ENCODE measurements at places on chromosomes 7 and 10. TPM values are rescaled to one million over a fixed set of nuclear protein-coding genes. Genes with fewer than 3 reads are reported as not detected.

DNA sequence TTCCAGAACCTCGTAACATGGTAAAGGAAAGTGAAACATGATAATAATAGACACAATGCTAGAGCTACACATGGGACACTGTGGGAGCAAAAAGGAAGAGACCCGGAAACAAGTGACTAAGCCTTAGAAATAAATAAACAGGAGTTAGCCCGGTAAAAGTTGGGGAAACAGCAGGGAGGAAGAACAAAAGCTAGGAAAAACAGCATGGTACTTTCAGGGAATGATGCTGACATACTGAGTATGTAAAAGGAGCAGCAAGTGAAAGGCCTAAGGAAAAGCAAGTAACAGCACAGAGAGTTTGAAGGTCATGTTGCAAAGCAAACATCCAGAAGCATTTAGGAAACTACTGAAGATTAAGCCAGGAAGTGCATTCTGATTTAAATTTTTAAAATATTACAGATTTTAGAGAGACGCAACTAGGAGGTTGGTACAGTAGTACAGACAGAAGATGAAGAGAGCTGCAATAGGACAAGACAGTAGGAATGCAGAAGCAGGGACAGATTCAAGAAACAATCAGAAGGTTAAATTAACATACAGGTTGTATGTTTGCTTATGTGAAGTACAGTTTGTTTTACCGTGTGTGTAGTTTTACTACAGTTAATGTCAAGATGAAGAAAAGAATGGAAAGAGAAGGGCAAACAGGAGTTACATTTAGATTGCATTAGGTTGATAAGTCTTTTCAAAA is 63.7 kb downstream of the ARHGAP12 start:
- no peak for DNase-seq

- DNase-seq = no peak
Measured at GRCh38 chr10:10786109-10787090, 231.3 kb upstream of the CELF2 start.

DNA sequence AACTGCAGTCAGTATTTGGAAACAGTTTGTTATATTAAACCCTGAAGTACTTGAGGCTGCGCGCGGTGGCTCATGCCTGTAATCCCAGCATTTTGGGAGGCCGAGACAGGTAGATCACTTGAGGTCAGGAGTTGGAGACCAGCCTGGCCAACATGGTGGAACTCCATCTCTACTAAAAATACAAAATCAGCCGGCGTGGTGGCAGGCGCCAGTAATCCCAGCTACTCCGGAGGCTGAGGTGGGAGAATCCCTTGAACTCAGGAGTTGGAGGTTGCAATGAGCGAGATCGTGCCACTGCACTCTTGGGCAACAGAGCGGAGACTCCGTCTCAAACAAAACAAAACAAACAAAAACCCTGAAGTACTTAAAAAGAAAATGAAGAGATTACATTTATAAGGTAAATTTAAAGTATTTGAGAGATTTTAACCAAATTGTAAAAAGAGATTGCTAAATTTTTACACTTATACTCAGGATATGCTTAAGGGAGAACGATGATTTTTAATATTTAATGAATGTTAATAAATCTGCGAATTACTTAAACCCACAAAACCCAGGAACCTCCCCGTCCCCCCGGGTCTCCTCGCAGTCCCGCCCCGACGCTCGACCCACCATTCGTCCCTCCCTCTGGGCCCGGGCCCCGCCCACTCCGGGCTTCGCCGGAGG is 425 bp upstream of the MTG1 start:
- no peak for DNase-seq

DNA sequence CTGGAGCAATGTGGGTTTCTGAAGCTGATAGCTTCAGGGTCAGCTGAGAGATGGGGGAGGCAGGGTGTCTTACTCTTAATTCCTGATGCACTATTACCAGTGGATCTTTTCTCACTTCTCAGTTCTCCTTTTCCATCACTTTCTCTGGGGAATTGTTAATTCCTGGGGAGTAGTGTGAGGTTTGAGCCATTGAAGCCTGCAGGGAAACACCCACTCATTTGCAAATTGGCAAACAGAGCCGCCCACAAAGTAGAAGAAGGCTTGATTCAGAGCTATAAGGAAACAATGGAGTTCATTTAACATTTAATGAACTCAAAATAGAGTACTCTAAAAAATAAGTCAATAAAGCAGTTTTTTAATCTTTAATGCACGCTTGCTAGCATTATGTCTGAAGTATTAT is 4.3 kb upstream of the TECTB start:
- no peak for DNase-seq

GRCh38 chr7:80284855-80285254 is 150.2 kb downstream of the GNAI1 start:
- no peak for DNase-seq

DNA sequence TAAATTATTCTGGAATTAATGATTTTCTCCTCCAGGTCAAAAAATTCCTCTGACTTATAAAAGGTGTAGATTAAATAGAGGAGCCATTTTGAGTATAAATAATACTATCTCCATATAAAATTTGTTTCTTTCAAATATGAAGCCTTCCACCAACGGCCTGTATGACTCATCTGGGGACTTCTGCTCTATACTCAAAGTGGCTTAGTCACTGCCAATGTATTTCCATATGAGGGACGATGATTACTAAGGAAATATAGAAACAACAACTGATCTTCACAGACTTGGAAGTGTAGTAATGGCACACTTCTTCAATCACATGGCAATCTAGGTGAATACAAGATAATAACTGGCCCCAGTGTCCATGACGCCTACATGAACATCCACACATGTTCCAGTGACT is 335.6 kb upstream of the HGF start:
- no peak for DNase-seq

DNA sequence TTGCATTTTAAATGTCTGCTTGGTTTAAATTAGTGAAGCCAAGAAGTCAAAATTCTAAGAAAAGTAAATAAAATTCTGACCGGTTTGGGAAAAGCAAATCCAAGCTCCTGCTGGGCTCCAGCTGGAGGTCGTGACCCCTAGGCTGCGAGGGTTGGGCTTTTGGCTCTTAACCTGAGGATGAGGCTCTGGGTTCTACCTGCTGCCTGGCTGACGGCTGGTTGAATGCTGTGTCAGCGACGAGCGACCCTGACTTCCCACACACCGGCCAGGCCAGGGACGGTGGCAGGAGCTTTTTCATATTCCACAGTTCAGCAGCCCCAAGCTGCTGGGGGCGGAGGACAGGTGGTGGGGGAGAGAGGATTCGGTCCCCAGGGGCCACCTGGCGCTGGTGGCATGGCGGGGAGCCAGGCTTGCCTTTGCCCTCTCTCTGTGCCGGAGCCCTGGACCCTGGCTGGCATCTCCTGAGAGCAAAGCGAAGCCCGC is 843 bp upstream of the PLPP4 start:
- DNase-seq = no peak

DNA sequence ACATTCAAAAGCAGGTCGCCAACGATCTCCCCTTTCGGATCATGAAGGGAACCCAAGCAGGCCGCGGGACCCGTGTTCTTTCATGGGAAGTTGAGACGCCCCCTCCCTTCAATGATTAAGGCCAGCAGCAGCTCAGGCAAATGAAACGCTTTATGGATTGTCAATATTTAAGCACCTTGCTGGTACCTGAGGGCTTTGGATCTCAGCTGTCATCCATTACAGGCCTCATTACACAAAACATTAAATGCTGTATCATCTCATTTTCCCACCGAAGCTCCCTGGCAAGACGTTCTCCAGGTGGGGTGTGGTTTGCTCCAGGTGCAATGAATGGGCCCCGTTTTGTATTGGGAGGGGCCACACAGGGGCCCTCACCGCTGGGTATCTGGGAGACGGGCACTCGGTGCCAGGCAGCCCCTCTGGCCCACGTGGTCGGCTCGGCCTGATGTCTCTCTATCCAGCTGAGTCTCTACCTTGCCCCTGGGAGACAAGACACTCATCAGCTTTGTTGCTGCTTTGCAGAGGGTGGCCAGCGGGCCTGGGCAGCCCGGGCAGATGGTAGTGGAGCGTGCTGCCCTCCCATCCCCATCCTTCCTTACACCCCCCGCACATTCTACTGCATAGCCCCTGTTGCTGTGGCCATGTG is 456.1 kb upstream of the FOXK1 start:
- no peak for DNase-seq

NUTM2E gene
- 0.70 TPM for total RNA-seq
